Activated naive CD4-positive, alpha-beta T cell treated with Interleukin-2 at 50 U/mL for 16 hours (primary cell): ENCODE measurements at places on chromosomes 1 and 21.

GRCh38 chr1:38763121-38763520 is 96.5 kb downstream of the RRAGC start:
- no peak for DNase-seq

- DNase-seq, result peak; percentile 70
These were observed 20.5 kb downstream of the HIVEP3 start for GRCh38 chr1:41898191-41898713.

- DNase-seq, result no peak
These were observed 104.8 kb upstream of the SLC45A1 start for GRCh38 chr1:8213136-8213535.

DNA sequence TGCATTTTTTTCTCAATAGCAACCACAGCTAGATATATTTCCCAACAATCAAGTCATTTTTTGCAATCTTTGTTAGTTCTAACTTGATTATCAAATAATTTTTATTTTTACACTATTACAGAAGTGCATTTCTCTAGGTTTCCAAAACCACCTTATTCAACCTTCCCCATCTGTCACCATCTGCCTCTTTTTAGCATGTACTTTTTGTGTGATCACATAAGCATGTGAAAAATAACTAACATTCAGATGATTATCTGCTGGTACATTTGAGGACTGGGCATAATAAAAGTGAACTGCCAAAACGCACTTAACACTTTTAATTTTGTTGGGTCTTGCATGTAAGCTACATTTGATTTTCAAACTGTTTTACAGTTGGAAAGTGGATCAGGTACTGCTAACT is 291.5 kb downstream of the AKT3 start:
- DNase-seq, result no peak

DNA sequence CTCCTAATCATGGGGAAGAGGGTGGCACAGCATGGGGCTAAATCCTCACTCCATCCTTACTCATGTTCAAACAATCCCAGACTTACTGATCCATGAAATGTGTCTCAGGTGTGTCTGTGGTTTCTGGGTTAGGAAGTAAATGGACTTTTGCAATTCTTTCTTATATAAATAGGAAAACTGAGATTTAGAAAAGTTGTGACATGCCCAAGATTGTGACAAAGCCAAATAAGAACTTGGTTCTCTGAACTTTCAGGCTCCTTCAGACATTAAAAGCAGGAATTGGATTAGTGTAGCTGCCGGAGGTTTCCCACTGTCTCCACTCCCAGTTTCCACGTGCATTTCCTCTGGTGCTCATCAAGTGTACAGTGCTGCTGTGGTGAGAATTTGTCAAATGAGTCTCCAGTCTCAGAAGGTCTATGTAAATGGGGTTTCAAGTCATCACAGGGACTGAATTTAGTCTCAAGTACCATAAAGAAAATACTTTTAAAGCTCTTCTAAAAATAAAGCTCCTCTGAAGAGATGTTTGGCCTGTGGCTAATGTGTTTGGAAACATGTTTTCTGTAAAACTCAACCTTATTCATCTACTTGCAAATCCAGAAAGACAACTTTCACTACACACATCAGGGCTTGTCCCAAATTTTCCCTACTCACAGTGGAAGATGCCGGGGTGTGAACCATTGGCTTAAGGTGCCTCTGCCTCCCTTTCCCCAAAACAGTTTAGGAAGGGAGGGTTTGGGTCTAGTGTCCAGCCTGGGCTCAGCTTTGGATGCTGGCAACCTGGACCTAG is 115.2 kb downstream of the NGF start:
- no peak for DNase-seq
